ENCODE measurements at places on chromosomes 6 and 20.

- DNase-seq, result no peak
These were observed 31.8 kb upstream of the APCDD1L start for GRCh38 chr20:58546756-58547622.

GRCh38 chr6:149648148-149649145 is at the start of gene KATNA1:
Gene KATNA1 (minus strand): TSS chr6:149648714. CDS start chr6:149638547, 10,167 bp downstream.
- DNase-seq, result peak; percentile 78

DNA sequence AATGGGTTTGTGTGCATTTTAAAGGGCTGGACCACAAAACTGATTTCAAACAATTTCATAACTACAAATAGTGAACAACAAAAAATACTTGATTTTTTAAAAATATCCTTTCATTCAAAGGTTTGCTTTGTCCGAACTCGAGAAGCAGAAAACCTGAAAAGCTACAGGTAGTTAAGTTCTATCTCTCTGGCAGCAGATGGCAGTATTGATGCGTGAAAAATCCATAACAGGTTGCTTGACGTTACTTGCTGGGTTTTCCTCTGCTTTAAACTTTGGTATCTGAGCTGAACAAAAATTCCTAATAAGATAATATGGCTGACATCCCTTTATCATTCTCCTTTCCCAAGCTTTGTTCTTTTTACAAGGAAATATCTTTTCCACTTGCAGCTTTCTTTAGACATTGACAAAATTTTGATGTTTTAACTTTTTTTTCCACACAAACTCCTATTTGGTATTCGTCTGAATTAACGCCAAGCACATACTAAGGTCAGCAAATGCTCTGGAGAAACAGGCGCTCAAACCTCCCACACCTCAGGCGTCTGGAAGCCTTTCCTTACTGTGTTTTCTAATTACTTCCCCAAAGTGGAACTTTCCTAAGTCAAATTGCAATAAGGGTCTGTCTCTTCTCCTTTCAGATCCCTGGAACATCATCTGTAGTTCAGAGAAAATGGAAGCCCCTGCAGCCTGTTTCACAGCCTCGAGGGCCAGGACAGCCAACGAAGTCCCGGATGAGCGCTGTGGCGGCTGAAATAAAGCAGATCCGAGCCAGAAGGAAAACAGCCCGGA is 50.3 kb upstream of the GFRAL start:
- no peak for DNase-seq

DNA sequence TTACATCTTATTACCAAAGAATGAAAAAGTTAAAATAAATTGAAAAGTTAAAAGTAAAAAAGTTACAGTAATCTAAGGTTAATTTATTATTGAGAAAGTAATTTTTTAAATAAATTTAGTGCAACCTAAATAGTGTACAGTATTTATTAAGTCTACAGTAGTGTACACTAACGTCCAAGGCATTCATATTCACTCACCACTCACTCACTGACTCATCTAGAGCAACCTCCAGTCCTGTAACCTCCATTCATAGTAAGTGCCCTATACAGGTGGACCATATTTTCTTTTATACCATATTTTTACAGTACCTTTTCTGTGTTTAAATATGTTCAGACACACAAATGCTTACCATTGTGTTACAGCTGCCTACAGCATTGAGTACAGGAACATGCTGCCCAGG is 624.7 kb upstream of the NOX3 start:
- no peak for DNase-seq

GRCh38 chr6:108120311-108120710 is 45.5 kb upstream of the NR2E1 start:
- no peak for DNase-seq

DNA sequence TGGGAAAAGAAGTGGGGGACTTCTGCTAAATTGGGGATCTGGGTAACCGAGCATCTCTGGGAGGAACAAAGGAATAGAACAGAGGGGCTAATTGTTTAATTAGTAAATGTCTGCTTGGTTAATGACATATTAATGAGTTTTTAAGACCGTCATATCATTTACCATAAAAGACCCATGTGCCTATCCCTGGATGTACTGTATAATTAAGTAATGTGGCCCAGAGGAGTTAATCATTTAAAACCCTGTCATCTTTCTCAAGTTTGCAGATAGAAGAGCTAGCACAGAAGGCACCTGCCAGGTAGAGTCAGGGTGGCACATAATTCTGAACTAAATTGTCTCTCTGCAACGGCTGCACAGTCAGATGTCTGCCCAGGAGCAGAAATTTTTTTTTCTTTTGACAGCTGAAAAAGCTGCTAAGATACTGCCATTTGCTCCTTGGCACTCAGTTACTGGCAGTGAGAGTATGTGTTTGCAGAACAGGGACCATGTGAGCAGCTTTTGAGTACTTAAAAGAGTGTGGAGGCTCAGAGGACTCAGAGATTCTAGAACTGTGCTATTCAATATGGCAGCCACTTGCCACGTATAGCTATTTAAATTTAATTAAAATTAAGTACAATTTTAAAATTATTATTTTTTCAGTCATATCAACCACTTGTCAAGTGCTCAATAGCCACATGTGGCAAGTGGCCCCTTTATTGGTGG is 202.7 kb upstream of the SLC35B3 start:
- DNase-seq, result no peak

DNA sequence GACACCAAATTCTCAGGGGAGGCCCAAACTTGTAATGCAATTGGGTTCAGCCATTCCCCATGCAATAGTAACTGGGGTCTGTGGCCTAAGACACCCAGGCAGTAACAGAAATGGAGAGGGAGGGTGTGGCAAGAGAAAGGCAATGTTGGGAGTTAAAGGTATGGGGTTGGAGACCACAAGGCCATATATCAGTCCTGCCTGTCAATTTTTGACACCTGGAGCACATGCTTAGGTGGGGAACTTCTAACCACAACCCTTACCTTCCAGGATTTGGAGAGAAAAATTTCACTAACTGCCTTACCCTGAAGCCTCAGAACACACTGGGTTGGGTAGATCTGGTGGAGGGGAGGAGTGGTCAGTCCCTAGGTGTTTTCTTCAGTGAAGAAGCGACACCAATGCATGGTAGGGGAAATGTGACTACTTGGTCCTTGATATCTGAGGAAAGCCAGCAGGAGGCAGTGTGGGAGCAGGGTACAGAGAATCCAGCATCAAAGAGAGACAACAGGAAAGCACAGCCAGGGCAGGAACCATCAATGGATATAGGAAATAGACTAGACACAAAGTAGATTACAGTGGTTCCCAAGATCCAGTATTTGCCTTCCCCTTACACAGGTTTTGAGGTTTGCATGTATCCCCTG is 6.8 kb upstream of the USP49 start:
- peak; percentile 36 for DNase-seq

Data from stimulated activated CD4-positive, alpha-beta T cell treated with anti-CD3 and anti-CD28 coated beads, Interleukin-2, amount 100 ng/mL, for 4 hours (primary cell).